ENCODE measurements at places on chromosomes 2 and 18.

GRCh38 chr2:105640246-105640645 lies 104.5 kb upstream of the NCK2 start:
- no peak for DNase-seq

DNA sequence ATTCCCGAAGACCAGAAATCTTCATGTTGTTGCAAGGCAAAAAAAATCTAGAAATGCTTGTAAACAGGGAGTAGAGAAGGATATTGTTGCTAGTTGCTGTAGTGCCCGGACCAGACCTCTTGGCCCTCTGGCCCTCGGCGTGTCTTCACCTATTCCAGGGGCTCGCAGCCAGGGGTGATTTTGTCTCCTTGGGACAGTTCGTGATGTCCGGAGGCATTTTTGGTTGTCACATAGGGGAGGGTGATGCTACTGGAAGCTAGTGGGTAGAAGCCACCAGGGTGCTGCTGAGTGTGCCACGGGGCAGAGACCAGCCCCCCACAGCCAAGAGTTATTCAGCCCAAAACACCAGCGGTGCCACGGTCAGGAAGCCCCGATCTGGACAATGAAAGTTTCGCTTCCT lies 230.7 kb downstream of the GBX2 start:
- no peak for DNase-seq

GRCh38 chr18:63309422-63309821 lies 10.1 kb downstream of the BCL2 start:
- no peak for DNase-seq

GRCh38 chr18:11887328-11888128 lies 20.6 kb downstream of the MPPE1 start:
- no peak for DNase-seq

GRCh38 chr18:8011906-8012305 lies 444.8 kb downstream of the PTPRM start:
- no peak for DNase-seq

DNA sequence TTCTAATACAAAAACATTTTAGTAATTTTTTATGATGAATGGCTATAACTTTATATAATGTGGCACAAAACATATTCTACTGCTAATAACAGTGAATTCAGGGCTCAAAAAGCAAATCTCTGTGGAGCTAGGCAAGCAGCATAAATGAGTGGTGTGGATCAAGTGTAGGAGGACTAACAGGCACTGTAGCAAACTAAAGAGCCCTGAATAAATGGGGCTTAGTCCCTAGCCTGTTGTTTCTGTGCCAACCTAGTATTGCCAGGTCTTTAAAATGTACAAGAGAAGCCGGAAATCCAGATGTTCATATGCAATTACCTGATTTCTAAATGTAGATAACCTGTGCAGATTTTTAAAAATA lies 18.5 kb downstream of the REL start:
- no peak for DNase-seq

GRCh38 chr2:10234013-10234306 lies 68.7 kb upstream of the HPCAL1 start:
- DNase-seq, result no peak

DNA sequence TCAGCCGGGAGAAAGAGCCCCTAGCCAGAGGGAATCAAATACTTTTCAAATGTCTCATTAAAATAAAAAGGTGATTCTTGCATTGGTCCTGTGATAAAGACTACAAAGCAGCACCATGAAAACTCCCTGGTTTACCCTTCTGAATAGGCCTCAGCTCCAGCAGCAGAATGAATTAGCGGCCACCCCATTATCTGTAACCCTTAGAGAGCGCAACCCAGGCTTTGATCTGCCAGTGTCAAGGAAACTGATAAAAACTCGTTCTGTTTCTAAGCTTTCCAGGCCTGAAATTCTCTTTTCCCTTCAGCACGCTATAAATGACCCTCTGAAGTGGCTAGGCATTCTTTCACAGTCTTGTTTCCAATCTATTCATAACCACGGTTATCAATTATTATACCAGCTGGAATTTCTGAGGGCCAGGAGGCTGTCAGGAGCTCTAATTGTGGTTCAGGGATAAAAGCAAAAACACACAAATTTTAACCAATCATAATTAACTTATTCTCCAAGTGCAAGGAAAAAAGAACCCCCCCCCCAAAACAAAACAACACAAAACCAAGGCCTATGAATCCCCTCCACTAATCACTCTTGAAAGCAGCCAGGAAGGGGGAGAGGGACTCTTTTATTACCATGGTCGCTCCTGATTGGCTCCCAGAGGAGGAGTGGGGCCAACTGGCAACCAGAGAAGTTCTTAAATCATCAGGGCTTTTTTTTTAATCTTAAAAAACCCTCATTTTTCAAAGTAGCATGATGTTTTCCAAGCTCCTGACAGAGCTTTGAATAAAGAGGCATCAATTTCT lies 258.9 kb downstream of the CYRIA start:
- no peak for DNase-seq

- no peak for DNase-seq
These were observed 93.7 kb upstream of the ZNF516 start for GRCh38 chr18:76588601-76589226.

- no peak for DNase-seq
These were observed 79.7 kb upstream of the IGFBP5 start for GRCh38 chr2:216775043-216775453.

GRCh38 chr2:28544036-28544346 lies 48.1 kb downstream of the PLB1 start:
- DNase-seq, result no peak

DNA sequence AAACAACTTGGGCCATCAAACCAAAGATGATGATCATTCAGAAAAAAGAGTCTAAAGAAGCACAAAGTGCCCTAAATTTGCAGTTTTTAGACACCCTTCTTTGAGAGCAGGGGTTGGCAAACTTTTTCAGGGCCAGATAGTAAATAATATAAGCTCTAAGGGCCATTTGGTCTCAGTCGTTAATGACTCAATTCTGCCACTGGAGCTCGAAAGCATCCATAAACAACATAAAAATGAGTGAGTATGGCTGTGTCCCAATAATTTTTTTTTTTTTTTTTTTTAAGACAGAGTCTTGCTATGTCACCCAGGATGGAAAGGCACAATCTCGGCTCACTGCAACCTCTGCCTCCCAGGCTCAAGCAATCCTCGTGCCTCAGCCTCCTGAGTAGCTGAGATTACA lies 152.3 kb downstream of the DTNB start:
- DNase-seq, result no peak

- DNase-seq, result no peak
These were observed 6.2 kb upstream of the GPR155 start for GRCh38 chr2:174492963-174493431.

DNA sequence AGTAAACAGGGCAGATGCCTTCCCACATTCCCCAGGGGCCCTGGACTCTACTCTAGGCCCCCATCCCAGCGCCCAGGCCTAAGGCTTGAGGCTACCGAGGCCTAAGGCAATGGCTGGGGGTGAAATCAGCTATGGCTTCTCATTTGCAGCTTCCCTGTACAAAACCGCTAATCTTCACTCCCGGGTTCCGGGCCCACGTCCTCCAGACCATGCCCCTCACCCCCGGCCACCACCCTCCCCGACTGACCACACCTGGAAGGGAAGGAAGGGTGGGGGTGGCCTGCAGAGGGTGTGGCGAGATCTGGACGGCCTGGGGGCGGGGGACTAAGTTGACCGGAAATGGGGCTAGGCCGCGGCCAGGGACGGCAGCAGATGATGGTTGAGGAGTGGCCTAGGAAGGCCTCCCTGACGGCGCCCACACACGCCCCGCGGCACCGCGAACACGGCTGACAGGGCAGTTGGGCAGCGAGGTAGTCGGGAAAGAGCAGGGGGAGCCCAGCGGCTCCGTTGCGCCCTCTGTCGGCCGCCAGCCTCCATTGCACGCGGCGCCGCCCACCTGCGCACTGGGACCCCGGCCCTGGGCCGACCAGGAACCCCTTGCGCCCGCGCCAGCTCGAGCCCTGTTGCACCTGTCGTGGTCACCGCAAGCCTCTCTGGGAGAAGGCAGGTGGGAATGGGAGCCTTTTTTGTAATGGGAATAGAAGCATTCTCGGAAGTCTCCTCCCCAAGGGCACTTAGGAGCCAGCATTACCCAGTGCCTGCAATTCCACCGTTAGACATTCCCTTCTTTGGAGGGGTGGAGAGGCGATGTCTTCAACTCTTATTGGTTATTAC lies 117.1 kb upstream of the STPG4 start:
- DNase-seq, result no peak

DNA sequence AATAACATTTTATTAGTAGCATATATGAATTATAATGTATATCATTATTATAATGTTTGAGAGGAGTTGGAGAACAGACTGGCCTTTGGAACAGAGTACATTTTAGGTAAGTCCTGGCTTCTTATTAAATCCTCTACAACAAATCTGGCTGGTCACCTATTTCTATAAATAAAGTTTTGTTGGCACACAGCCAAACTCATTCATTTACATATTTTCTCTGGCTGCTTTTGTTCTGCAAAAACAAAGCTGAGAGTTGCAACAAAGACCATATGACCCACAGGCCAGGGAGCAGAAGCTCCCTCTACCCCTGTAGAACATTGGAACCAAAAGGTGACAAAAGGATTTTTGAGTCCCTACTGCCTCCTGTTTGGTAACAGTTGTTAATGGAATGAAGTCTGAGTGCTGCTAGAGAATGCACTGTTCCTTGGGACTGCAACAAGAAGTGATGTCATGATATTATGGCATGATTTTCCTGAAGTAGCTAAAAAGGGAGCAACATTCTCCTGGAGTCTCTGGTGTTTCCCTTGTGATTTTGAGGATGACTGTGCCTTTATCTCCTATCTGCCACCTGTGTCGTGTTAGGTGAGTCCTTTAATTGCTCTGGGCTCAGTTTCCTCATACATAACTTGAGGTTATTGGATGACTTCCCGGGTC lies 22.0 kb upstream of the SP9 start:
- no peak for DNase-seq

GRCh38 chr18:3067722-3068121 lies 54.8 kb upstream of the LPIN2 start:
- DNase-seq, result no peak

DNA sequence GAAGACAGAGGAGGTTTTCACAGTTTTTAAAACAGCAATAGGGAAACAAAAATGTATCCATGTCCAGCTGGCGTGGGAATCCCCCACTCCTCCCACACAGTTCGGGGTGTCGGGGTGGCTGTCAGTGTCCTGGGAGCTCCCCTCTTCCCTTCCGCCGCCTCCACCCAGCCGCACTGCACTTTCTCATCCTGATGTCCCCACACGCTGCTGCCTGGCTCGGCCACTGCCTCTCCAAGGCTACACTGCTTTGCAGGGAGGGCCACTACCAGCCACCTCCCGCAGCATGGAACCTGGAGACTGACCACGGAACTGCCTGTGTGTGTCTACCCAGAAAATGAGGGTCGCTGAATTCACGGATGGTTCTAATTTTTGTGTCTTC lies 138.7 kb upstream of the CTDP1 start:
- DNase-seq, result no peak

- DNase-seq, result no peak
These were observed 58.9 kb downstream of the ADNP2 start for GRCh38 chr18:80167931-80168330.

DNA sequence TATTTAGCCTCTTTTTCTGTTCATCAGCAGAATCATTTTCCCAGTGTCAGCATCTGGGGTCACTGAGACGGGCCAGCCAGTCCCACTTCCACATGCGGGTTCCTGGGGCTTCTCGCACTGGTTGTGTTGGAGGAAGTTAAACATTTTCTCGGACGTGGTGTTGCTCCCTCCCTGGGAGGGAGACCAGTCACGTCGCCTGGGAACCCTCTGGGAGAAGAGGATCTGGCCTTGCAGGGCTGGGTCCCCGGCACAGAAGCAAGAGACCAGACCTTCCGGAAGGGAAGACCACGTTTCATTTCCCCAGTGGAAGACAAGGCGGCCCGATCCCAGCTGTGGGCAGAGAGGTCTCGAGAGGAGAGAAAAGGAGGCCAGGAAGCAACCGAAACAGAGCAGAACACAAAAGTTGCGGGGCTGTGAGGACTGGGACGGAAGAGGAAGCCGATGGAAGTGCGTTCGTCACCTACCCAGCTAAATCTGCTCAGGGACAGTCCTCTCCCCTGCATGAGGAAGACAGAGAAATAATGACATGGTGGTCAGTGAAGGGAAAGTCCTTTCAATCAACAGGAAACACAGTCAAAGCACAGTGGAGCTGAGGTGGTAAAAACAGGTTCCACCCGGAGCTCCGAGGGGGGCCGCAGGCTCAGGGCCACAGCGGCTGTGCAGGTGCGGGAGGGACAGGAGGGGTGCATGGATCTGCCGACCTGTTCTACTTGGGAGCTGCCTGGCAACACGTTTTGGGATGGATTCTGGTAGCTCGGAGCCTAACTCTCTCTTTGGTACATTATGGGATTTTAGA lies 144.4 kb downstream of the MBP start:
- no peak for DNase-seq

DNA sequence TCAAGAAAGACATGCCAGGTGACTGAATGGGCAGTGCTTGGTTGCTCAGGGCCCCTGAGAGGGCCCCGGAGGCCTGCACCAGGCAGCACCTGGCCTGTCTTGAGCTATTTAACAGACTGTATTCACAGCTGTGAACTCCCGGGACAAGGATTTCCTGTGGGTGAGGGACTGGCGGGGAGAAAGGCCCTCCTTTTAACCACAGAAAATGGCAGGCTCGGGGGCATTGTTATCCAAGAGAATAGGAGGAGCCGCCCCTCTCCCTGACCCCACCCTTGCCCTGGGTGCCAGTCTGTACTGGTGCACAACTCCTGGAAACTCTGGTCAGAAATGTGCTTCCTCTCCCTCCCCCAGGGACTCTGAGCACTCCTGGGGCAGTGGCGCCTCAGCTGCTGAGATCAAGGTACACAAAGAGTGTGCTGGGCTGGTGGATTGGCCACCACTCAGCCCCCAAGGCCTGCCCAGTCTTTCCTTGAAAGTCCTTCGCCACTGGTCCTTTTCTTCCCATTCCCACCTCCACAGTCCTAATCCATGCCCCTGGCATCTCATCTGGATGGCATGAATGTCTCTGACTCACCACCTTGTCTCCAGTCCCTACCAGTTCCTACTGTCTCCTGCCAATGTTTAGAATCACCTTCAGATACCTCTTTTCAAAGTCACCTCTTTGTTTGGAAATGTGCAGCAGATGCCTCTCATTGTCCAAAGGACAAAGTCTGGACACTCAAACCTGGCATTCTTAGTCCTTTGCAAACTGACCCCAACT lies 19.6 kb upstream of the EPAS1 start:
- no peak for DNase-seq

- DNase-seq, result no peak
These were observed 311.6 kb upstream of the REV1 start for GRCh38 chr2:99801327-99801901.

GRCh38 chr2:64328415-64328722 lies 125.6 kb upstream of the LGALSL start:
- DNase-seq, result no peak

DNA sequence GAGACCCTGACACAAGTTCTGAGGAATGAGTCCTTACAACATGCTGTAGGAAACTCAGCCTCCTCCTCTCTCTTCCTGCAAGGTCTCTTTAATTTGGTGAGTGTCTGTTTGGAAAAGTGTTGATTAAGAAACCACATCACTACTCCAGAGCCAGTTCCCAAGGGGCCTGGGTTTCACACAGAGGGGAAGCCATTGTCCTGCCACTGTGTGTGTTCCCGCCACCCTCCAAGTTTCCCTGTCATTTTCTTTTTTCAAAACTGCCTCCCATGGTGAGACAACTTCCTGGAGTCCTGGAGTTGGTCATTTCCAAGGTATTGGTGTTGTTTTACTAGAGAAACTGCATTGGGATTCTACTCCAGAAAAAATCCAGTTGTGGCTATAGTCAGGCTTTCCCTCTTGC lies 232.0 kb upstream of the PARD3B start:
- no peak for DNase-seq
